ENCODE measurements at places on chromosomes 2 and 18.

GRCh38 chr2:202669841-202670240 lies 35.1 kb downstream of the FAM117B start:
- no peak for DNase-seq

- peak; percentile 46 for DNase-seq
These were observed 1.5 kb downstream of the RHOB start for GRCh38 chr2:20448246-20448976.

GRCh38 chr2:71710367-71711132 lies 257.2 kb downstream of the DYSF start:
- no peak for DNase-seq

- peak; percentile 49 for DNase-seq
These were observed 3.7 kb downstream of the SMAD7 start for GRCh38 chr18:48947092-48947491.

DNA sequence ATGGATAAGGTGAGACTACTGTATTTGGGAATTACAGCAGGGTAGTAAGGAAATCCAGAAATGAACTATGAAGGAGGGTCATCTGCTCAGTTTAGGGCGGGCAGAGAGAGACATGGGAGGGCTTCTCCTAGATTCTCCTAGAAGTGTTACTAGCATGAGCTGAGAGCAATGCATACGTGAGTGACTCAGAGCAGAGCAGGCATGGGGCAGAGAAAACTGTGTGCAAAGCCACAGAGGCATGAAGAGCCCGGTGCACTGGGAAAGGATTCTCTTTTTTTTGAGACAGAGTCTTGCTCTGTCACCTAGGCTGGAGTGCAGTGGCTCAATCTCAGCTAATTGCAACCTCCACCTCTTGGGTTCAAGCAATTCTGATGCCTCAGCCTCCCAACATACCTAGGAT lies 116.2 kb downstream of the SOCS6 start:
- peak; percentile 14 for DNase-seq

DNA sequence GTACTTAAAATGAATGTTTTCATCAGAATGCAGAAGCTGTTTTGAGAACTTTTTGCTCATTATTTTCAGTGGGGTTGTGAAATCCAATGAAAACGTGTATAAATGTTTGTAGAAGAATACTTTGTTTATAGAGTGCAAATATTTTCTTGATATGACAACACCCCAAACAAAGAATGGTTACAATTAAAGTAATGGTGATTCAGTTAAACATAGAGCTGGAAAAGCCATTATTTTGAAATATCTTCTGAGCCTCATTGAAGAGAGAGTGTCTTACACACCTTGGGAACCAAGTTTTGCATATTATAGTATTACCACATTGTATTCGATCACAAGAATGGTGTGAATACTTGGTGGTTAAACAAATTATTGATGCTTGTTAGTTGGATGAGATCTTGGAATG lies 48.7 kb downstream of the SPTBN1 start:
- DNase-seq, result no peak

DNA sequence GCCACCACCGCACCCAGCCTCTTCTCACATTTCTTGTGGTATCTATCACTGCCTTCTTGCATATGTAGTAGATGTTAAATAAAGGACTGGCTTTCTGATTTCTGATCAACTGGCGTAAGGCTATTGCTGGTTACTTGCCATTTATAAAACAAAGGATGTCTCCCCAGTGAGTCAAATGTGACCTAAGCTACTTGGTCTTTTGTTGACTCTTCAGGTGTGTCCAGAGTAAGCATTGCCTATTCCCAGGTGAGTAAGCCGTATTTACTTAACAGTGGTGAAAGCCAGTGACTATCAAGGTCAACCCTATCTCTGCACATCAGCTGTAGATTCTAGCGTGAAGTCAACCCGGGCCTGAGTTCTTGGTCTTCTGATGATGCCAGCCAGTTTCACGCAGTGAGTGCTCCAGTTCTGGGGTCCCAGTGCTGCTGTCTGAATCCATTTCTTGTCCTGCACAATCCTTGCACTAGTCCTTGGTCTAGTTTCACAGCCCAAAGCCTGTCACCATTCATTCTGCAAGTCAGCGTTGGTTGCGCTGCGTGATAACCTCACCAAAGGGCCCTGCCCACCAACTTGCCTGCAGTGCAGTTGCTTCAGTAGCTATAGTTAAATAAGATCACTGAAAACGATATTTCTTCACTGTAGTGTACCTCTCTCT lies 120.2 kb downstream of the GBX2 start:
- DNase-seq, result no peak

DNA sequence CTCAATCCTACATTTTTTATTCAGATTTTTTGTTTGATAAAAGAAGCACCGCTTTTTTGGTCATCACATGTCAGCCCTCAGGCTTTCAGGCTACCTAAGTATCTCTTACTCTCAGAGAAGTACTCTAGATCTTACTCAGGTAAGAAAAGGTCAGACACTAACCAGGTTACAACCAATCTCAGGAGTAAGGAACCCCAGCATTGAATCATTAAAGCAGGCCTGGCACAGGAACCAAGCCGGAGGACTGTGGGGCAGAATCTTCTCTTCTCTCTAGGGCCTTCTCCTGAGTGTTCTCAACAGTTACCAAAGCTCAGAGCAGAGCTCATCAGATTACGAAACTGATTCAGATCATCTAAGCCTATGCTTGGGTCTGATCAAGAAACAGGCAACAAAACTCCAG lies 28.2 kb downstream of the RBMS1 start:
- DNase-seq, result no peak

- DNase-seq, result no peak
These were observed 206.2 kb downstream of the VAPA start for GRCh38 chr18:10119991-10120390.

DNA sequence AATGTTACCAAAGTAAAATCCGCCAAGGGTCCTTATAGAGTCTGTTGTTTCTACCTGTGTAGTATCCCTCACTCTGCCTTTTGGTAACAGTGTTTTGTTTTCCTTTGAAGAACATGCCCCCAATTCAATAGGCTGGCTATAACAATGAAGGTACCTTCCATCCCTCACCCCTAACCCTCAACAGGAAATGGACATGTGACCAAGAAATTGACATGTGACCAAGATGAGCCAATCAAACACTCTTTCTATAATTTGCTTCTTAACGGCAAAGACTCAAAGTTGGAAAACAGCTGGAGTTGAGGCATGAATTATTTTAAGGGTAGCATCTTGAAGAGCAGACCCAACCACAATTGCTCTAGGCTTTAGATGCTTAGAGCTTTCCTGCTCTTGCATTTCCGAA lies 5.4 kb upstream of the MREG start:
- DNase-seq, result no peak

DNA sequence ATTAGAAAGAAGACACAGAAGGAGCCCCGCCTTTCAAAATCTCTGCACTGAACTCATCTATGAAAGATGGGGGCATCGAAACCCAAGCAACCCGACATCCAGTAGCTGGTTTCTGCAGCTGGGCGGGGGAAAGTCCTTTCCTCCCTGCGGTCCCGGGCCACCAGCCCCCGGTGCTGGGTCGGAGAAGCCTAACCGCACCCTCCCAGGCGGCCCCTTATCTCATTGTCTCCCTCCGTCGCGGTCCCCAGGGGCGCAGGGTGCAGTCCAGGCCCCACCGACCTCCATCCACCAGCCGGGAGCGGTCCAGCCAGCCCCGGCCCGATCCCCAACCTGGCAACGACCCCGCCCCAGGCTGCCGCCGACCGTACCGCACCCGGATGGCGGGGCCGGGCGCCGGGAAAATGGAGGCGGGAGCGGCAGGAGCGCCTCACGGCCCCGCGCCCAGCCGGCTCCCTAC lies 452 bp downstream of the RAPH1 start:
- peak; percentile 34 for DNase-seq

- no peak for DNase-seq
These were observed 16.1 kb downstream of the CALCRL start for GRCh38 chr2:187431911-187432310.

DNA sequence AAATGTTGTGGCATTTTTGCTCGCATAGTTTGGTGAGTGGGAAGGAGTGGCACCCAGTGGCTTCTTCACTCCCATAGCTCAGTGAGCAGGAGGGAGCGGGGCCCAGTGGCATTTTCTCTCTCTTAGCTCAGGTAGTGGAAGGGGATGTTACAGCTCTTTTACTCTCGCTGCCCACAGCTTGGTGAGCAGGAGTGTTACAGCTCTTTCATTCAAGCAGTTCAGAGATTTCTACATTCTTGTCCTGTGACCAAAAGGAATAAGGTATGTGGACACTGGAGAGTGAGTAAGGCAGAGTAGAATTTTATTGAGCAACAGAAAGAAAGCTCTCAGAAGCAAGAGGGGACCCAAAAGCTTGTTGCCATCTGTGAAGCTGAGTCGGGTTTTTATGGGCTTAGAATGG lies 192.4 kb downstream of the SPAG16 start:
- DNase-seq, result peak; percentile 1

DNA sequence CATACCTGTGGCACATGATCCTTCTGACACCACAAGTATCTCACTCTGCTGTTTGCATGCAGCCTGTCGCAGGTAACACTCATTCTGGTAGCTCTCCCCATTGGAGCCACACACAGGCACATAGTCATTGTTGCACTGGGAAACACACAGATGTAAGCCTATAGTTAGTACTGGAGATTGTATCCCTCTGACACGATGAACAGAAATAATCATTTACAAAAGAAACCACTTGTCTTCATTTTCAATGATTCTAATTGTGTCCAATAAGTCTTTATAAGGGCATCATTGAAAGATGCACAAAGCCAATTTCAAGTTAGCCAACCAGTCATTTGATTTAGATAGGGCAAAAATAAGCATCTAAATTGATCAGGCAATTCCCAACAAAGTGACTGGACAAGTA lies 10.4 kb downstream of the TMEFF2 start:
- no peak for DNase-seq

DNA sequence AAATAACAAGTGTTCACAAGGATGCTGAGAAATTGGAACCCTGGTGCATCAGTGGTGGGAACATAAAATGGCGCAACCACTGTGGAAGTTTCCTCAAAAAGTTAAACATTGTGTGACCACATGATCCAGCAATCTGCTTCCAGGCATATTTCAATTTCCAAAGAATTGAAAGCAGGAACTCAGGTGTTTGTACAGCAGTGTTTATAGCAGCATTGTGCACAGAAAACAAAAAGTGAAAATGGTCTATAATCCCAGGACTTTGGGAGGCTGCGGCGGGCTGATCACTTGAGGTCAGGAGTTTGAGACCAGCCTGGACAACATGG lies 38.6 kb upstream of the MYCN start:
- DNase-seq, result no peak

DNA sequence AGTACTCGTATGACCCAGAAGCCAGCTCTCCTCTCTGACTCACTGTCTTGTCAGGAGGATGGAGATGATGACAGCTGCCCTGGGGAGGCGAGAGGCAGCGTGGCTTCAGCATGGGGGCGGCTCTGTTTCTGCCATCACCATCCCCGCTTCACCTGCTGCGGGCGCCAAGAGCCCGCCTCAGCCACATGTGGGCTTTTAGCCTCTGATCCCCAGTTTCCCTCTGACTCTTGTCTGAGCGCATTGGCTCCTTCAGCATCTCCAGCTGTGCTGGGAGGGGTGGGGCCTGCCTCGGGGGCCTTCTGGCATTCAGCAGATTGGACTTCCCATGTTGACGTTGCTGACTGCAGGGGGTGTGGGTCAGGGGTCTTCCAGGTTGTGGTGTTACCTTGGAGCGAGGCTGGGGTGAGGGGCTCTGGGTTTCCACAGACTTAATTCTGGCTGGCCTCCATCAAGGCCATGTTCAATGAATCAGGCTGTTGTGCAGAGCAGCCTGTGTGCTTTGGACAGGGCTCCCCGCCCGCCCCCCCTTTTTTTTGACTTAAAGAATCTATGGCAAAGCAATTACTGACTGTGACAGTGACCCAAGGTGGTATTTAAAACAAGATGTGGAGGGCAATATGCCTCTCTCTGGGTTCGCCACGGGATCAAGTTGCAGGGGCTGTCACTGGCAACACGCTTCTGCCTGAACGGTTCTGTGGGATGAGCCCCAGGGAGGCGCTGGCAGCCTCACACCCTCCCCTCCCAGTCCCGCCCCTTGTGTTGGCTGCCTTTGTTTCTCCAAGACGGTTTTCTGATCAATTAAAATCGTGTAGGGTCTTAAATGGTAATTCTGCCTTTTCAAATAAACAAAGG lies 228.3 kb downstream of the LDLRAD4 start:
- peak; percentile 47 for DNase-seq

DNA sequence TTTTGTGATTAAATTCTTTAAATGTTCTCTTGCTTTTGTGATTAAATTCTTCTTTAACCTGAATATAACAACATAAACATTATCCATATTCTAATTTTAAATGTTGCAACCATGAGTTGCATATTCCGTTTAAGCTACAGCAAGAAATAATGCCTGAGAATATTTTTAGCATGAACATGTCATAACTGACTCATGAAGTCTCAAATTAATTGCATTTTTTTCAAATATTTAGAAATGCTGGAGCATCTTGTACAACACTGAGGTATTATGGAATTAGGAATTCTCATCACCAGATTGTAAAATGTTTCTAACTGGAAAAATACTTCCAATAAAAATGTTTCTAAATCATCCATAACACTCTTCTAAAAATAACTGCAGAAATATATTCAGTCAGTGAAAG lies 14.7 kb downstream of the ROCK2 start:
- peak; percentile 42 for DNase-seq

DNA sequence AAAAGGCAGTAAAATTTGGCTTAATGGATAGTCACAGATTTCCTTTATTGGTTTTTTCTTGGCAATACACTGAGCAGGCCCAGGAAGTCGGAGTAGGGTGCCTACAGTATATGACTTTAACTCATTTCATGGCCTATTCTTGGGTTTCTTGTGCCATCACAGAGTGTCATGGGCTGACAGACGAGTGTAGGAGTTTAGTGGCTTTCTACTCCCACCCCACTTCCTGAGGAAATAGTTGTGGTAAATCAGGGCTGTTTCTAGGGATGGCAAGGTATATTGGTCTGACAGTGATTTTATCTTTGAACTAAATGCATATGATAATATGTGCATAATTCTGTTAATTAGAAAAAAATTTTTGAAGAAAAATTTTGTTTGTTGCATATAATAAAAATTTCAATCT lies 100.1 kb downstream of the PLCL1 start:
- no peak for DNase-seq

GRCh38 chr2:67733517-67733916 lies 329.3 kb downstream of the C1D start:
- DNase-seq, result peak; percentile 49

DNA sequence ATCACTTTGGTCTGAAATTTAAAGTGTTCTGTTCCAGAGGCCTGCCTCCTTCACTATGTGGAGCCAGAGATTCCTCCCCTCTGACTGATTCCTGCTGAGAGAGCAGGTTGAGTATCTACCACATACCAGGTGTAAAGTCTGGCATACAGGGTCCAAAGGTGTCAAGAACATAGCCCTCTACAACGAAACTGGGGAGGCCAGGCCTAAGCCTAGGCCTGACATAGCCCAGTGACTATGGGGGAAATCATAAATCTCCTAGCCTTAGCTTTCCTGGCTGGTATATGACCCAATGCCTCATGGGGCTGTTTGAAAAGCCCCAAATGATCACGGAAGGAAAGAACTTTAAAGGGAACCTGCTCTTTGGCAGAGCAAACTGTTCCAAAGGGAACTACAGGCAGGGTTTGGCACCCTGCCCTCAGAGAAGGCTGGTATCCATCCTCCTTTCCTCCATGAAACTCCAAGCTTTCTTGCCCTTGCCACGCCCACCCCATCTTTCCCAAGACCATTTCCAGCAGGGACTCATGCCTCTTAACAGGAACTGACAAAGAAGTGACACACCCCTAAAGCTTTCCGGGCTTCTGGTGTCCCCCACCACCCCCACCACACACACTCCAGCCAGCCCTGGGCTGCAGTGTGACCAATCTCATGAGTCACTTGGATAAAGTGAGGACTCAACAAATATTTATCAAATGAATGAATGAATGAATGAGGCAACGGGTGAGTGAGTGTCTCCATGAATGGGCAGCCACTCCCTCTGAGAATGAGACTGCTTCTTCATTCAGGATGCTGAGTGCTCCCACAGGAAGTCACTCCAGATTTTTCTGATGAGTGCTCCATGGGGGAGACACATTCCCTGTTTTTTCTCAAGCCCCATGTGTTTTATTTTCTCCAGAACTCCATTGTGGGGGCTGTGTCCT lies 114.5 kb upstream of the STPG4 start:
- DNase-seq, result peak; percentile 65

All from choroid plexus epithelial cell (primary cell).